ENCODE measurements at places on chromosomes 11 and 22.
A peak's percentile ranks its signal among the peaks of the same experiment; 100 is the strongest.

- DNase-seq, result no peak
Measured at GRCh38 chr11:117839936-117840813, 15.6 kb upstream of the FXYD2 start.

- no peak for DNase-seq
Measured at GRCh38 chr11:122910775-122911174, 28.2 kb downstream of the JHY start.

- no peak for DNase-seq
Measured at GRCh38 chr11:103380031-103380430, 270.8 kb downstream of the DYNC2H1 start.

- no peak for DNase-seq
Measured at GRCh38 chr22:26753125-26753862, 95.9 kb downstream of the MIAT start.

DNA sequence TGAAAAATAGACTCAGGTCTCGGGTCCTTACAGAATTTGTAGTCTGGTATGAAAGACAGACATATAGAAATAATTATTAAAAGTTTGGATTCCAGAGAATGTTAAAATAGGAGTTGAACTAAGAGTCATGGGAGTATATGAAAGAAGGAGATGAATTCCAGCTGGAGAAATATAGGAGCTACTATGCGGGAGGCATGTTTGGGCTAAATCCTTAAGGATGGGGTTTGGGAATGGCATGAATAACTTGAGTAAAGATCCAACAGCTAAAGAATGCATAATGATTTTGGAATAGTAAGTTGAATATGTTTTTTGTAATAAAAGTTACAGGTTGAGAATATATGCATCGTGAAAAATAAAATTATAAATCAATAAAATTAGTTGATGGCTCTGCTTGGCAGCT lies 129.4 kb upstream of the SLC5A12 start:
- DNase-seq, result no peak

- DNase-seq, result peak; percentile 81
Measured at GRCh38 chr22:37933711-37934376, 19.6 kb downstream of the C22orf23 start.

DNA sequence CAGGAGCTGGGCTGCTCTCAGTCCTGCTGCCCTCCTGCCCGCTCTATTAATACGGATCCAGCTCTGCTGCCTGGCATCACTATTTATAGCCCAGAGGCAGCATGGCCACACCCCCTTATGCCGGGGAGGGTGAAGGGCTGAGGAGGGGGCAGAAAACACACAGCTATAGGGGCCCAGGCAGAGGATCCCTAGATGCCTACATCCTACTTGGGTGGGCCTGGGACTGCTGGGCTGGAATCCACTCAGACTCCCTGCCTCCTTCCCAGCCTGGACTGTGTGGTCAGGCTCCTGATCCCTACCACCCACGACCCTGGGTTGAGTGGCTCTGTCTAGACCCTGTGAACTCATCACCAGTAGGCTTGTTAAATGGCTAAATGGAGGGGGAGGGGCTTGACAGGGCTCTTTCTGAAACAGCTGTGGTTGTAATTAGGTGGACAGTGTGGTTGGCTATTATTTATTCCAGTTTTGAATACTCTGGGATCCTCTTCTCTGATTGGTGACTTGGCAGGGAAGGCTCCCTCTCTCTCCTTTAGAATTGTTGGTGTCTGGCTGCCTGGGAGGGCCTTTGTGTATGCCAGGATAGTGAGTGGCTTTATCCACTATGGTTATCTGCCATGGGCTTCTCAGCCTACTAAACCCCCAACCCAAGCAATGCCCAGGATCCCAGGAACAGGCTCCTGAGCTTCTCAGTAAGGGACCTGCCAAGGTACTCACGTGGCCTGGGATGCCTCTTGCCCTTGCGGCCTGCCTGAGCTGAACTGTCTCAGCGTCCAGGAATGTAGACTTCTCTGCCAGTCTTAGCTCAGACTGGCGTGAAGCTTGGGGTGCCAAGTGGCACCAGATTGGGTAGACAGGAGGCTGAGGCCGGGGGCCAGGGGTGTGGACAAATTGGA lies 15.2 kb downstream of the PHLDB1 start:
- DNase-seq, result no peak

GRCh38 chr11:19994672-19995071 lies 165.6 kb downstream of the DBX1 start:
- no peak for DNase-seq

GRCh38 chr11:95254131-95254704 lies 23.2 kb upstream of the SESN3 start:
- peak; percentile 53 for DNase-seq

- no peak for DNase-seq
Measured at GRCh38 chr11:100105982-100106358, 581.1 kb upstream of the ARHGAP42 start.

- no peak for DNase-seq
Measured at GRCh38 chr22:48369789-48370507, 1457.7 kb downstream of the BRD1 start.

GRCh38 chr11:115741376-115742107 lies 237.3 kb upstream of the CADM1 start:
- no peak for DNase-seq

GRCh38 chr22:44924710-44925109 lies 85.1 kb downstream of the PHF21B start:
- DNase-seq, result no peak

GRCh38 chr11:119149018-119149785 lies at the start of gene ABCG4:
ABCG4 (plus strand) TSS chr11:119149052; CDS start chr11:119149966, 914 bp downstream.
- DNase-seq, result peak; percentile 42

- no peak for DNase-seq
Measured at GRCh38 chr22:50207383-50208140, 6.8 kb downstream of the SELENOO start.

DNA sequence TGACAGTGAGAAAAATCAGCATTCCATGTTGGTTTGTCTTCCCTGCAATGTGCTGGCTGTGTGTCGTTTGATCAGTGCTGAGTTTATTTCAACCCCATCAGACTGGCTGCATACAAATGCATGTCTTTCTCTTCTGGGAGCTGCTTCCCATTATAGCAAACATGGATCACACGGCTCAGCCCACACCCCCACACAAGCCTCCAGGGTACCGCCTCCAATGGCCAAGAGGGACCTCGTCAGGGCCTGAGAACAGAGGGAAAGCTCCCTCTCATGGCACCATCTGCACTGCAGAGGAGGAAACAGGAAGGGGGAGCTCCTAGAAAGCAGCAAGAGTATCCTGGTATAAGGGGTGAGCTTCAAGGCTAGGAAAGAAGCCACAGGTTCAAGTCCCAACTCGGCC lies 214.2 kb downstream of the LARGE1 start:
- DNase-seq, result no peak

- DNase-seq, result no peak
Measured at GRCh38 chr11:46917762-46918082, 628 bp downstream of the LRP4 start.

- DNase-seq, result no peak
Measured at GRCh38 chr11:23429569-23429968, 569.3 kb upstream of the CCDC179 start.

- DNase-seq, result peak; percentile 62
Measured at GRCh38 chr11:45146072-45147016, at the start of gene PRDM11. PRDM11 (plus strand) TSS chr11:45146639; CDS start chr11:45181767, 35,128 bp downstream.

DNA sequence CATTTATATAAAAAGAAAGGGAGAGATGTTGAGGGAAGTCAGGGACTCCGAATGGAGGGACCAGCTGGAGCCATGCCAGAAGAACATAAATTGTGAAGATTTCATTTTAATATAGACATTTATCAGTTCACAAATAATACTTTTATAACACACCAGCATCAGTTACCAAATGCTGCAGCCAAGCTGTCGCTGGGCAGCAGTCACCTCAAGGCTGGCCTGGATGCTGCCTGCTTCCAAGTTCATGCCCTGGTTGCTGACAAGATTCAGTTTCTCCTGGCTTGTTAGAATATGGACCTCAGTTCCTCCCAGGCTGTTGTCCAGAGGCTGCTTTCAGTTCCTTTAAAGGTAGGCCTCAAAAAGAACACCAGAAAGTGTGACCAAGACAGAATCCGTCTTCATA lies 30.8 kb upstream of the ALDH3B2 start:
- no peak for DNase-seq

Data from stimulated activated CD4-positive, alpha-beta T cell treated with anti-CD3 and anti-CD28 coated beads, Interleukin-12 subunit alpha, Interleukin-12 subunit beta, amount 100 ng/mL, for 4 hours (primary cell).